ENCODE measurements at places on chromosomes 6 and 20.

DNA sequence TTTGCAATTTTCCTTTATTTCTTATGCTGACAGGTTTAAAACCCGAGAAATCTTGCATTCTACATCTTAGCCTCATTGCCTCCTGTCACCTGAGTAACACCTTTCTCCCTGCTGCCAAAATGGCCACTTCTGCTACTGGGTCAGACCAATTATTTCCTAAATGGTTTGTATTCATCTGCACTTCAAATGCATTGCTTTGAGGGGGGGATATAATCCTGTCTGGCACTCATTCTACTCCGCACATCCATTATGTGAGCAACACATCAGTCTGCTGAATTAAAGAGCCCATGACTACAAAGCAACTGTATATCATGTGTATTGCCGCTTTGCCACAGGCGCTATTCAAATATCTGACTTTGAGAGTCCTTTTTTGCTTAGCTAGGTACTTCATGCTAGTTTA lies 141.6 kb upstream of the TSHZ2 start:
- DNase-seq: no peak

DNA sequence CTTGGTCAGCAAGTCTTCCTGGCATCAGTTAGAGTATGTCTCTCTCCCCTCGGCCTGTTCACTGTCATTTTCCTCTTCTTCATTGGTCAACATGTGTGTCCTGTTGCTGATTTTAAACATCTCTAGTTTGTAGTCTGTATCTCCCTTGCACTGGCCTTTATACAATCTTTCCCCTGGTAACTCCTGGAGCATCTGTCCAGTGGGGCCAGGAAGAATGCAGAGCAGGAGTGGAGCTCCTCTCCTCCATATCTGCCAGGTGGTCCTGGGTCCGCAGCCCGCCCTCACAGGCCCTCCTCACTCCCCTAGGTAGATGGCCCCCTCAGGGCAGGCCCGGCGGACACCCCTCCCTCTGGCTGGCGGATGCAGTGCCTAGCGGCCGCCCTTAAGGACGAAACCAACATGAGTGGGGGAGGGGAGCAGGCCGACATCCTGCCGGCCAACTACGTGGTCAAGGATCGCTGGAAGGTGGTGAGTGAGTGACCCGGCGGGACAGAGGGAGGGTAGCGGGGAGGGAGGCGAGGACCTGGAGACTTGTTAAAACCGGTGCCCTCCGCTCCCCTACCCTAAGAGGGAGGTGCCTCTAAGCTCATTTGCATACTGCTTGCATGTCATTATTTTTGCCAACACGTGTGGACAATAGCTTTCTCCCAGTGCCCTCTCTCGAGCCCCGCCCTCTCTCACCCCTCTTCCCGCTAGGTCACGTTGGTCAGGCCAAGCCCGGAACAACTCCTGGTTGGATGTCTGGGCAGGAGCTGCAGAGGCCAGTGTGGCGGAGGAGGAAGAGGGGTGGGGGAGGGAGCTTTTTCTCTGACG lies 3.2 kb downstream of the TTBK1 start:
- DNase-seq: no peak

GRCh38 chr20:2379511-2380229 lies 1.0 kb upstream of the TGM6 start:
- DNase-seq: no peak

- DNase-seq: no peak
Measured at GRCh38 chr6:122788663-122789181, 336 bp upstream of the SMPDL3A start.

DNA sequence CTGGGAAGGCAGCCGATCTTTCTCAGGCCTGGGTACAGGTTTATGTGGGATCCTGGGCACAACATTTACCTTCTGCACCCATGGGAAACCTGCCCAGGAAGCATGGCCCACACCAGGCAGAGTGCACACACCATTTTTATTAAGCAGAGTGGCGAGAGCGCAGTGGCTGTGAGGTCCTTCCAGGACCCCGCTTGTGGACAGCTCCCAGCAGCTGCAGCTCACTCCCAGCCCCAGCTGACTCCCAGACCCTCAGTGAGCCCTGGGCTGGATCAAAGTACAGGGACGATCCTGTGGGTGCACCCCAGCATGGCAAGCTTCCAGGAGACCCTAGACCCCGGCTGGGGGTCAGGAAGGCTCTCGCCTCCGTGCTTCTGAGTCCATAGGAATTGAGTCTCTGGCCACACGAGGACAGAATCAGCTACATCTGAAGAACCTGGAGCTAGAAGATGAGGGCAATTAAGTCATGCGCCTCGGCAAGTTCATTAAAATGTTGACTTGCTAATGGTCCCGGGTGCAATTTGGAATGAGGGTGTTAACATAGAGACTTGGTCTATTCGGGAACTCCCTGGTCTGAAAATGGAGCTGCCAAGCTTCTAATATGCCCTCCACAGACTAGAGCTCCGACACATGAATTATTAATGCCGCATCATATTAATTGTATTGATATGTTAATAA lies 65.4 kb upstream of the SLCO4A1 start:
- DNase-seq: no peak

GRCh38 chr6:43796168-43796567 lies 26.2 kb downstream of the VEGFA start:
- DNase-seq: no peak

DNA sequence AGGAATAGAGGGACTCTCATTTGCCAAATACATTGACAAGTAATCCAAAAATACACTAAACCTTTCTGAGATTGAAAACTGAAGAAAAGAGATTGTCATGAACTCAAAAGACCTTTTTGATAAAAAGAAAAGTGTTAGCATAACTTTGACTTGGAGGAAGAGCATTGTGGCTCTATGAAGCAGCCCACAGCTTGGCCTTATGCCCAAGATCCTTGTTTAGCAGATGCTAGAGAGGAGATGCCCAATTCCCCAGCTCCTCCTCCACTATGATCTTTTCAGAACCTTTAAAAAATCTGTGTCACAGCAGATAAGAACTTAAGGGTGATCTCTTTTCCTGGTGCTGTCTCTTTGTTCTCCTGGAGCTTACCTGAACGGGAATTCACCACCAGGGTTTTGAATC lies 35.8 kb upstream of the IGF2R start:
- DNase-seq: no peak

GRCh38 chr6:77456531-77457248 lies 6.6 kb downstream of the HTR1B start:
- no peak for DNase-seq

DNA sequence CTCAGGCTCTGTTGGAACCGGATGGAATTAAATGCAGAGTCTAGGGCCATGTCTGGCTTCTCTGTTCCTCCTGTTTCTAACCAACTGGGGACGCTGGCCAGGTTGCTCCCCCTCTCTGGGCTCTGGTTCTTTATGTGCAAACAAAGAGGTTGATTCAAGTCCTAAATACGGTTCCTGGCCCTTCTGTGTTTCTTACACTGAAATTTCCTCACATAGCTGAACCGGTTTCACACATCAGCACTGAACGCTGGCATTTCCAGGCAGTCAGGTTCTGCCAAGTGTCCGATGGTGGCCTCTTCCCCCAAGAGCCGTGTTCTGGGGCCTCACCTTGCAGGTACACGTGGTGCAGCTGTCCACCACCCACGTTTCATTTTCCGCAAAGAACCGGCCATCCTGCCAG lies 13.5 kb downstream of the THBS2 start:
- no peak for DNase-seq

DNA sequence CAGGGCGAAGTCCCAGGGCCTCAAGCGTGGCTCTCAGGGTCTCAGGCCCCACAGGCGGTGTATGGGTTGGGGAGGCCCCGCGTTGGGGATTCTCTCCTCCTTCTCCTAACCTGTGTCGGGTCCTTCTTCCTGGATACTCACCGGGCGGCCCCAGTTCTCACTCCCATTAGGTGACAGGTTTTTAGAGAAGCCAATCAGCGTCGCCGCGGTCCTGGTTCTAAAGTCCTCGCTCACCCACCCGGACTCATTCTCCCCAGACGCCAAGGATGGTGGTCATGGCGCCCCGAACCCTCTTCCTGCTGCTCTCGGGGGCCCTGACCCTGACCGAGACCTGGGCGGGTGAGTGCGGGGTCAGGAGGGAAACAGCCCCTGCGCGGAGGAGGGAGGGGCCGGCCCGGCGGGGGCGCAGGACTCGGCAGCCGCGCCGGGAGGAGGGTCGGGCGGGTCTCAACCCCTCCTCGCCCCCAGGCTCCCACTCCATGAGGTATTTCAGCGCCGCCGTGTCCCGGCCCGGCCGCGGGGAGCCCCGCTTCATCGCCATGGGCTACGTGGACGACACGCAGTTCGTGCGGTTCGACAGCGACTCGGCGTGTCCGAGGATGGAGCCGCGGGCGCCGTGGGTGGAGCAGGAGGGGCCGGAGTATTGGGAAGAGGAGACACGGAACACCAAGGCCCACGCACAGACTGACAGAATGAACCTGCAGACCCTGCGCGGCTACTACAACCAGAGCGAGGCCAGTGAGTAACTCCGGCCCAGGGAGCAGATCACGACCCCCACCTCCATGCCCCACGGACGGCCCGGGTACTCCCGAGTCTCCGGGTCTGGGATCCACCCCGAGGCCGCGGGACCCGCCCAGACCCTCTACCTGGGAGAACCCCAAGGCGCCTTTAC lies at the start of gene HLA-G:
Gene HLA-G (plus strand): TSS at position 247 of the 892 bp plus-strand sequence. CDS start 20 bp downstream, at position 267.
- DNase-seq: no peak

GRCh38 chr20:48904566-48905296 lies 16.8 kb upstream of the ARFGEF2 start:
- peak; percentile 56 for DNase-seq

- no peak for DNase-seq
Measured at GRCh38 chr6:33613795-33614168, 7.3 kb upstream of the ITPR3 start.

- DNase-seq: no peak
Measured at GRCh38 chr6:126643352-126643751, 303.4 kb downstream of the CENPW start.

DNA sequence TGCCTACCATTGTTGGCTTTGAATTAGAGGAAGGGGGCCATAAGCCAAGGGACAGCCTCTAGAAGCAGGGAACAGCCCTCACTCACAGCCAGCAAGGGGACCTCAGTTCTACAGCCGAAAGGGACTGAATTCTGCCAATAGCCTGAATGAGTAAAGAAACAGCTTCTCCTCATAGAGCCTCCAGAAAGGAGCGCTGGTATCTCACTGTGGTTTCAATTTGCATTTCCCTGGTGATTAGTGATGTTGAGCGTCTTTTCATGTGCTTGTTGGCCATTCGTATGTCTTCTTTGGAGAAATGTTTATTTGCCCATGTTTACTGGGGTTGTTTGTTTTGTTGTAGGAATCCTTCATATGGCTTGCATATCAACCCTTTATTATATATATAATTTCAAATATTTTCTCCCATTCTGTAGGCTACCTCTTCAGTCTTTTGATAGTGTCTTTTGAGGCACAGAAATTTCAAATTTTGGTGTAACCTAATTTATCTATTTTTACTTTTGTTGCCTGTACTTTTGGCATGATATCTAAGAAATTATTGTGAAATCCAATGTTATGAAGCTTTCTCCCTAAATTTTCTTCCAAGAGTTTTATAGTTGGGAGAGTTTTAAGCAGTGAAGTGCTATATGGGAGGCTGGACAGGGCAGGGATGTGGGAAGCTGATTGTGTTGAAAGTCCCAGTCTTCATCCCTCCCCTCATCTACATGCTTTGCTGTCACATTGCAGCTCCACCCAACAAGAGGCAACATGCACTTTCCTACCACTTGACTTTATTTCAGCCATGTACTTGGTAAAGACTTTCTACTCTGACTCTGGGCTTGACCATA lies 82.3 kb upstream of the SHLD1 start:
- DNase-seq: no peak

DNA sequence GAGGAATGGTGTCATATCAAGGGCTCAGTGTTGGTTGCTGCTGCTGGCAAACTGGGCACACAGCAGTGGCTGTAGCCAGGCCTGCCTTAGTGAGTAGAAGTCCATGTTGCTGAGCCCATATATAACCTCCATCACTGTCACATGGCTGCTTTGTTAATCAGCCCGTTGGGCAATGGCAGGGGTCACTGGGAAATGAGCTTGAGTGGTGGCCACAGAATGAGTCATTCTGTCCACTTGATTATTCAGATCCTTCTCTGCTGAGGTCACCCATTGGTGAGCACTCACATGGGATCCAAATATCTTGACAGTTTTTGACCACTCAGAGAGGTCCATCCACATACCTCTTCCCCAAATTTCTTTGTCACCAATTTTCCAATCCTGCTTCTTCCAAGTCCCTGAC lies 898.9 kb upstream of the EYS start:
- DNase-seq: no peak

DNA sequence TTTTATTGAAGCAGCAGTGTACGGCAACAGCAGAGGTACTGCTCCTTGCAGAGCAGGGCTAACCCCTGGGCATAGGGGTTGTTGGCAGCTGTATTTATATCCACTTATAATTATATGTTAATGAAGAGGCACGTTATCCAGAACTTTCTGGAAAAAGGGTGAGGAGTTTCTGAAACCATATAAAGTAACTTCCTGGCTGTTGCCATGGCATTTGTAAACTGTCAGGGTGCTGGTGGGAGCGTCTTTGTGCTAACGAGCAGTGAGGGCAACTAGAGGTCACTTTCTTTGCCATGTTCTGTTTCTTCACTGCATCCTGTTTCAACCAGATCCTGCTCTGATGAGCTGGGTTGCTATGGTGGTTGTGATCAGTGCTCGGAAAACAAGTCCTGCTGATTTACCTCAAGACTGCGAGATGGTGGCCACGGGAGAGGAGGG lies 11.1 kb upstream of the ARFGEF2 start:
- no peak for DNase-seq

DNA sequence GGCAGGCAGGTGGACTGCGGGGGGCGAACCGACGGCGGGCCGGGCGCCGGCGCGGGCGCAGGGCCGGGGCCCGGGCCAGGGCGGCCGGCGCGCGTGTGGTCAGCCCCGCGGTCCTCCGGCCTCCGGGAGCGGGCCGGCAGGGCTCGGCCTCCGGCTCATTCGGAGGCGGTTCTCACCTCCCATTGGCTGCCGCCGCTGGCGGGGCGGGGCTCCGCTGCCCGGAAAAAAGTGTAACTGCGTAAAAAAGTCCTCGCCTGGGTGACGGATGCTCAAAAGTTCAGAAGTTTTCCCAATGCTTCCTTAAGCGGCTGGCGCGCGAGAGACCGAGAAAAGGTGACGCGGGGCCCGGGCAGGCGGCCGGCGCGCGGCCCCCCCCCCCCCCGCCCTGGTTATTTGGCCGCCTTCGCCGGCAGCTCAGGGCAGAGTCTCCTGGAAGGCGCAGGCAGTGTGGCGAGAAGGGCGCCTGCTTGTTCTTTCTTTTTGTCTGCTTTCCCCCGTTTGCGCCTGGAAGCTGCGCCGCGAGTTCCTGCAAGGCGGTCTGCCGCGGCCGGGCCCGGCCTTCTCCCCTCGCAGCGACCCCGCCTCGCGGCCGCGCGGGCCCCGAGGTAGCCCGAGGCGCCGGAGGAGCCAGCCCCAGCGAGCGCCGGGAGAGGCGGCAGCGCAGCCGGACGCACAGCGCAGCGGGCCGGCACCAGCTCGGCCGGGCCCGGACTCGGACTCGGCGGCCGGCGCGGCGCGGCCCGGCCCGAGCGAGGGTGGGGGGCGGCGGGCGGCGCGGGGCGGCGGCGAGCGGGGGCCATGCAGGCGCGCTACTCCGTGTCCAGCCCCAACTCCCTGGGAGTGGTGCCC lies at the start of gene FOXC1:
Gene FOXC1 (plus strand): TSS at position 268 of the 849 bp plus-strand sequence. CDS start 531 bp downstream, at position 799.
- no peak for DNase-seq

DNA sequence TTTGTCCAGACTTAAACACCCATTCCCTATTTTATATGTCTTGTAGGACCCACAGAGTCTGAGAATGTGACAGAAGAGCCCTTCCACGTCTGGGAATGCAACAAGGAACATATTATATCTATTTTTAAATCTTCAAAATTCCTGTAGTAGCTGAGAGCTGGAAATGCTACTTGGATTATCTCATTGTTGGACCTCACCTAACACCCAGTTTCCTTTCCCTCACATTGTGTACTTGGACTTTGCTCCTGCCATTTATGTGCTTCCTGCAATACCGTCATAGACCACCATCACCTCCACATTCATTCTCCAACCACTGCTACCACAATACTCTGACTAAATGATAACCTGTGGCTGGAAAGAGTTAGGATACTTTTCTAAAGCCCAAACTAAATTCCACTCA lies 335.4 kb downstream of the COL12A1 start:
- DNase-seq: no peak
